ENCODE measurements at places on chromosomes 6 and 20. TPM values are rescaled to one million over a fixed set of nuclear protein-coding genes. Genes with fewer than 3 reads are reported as not detected.

DNA sequence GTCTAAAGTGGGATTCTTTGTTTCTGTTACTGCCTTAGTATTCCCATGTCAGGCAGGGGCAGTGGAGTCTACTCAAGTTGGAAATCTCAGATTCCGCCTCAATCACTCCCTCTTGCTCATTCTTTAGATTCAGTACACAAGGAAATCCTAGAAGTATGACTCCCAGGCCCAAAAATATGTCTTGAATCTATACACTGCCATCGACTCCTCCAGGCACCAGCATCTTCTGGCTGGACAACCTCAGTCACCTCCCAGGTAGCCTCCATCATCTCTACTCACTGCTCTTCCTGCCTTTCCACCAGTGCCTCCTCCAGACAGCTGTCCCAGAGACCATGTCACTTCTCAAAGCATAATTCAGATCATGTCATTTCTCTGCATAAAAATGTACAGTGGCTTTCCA is 329.9 kb downstream of the CDC5L start:
- no peak for DNase-seq

DNA sequence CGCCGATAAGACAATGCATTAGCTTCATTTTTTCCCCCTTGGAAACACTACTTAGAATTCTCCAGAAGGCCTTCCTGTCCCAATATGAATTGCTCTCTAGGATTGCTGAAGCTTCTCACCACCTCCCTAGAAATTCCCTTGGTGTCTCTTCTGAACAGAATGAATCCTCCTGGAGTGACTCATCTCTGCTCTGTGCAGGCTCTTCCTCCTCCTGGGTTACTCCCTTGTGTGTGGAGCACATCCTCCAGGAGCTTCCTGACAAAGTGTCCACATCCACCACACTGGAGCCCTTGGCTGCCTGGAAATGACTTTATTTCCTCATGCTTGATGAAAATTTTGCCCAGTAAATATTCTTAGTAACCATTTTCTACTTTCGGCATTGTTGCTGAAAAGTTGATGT is 54.4 kb downstream of the DTNBP1 start:
- peak; percentile 69 for DNase-seq

The TBXT gene
- not detected for polyA plus RNA-seq

The GPR63 gene
- 0.03 TPM for polyA plus RNA-seq

DNA sequence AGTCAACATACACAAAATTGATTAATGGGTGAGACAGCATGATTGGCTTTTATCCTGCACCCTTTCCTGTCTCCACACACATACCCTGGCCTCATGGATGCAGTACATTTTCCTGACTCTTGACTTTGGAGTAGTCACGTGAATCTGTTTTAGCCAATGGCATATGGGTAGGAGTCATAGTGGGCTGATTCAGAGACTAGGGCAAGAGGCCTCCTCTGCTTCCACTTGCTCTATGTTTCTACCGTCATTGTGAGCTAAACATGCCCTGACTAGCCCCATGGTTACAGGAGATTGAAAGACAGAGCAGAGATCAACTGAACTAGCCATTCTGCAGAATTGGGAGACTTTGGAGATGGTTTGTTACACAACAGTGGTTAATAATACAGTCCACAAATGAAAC is 850.0 kb downstream of the DHX35 start:
- no peak for DNase-seq

DNA sequence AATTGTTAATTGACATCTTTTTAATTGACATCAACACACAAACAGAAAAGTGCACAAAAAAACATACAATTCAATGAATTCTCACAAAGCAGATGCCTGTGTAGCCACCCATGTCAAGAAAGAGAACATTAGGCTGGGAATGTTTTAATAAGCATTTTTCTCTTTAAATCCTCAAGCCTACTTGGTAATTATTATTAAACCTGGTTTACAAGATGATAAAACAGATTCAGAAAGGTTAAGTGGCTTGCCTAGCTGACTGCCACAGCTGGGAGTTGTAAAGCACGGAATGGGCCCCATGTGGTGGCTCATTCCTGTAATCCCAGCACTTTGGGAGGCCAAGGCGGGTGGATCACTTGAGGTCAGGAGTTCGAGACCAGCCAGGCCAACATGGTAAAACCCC is 90.0 kb upstream of the AKAP12 start:
- no peak for DNase-seq

DNA sequence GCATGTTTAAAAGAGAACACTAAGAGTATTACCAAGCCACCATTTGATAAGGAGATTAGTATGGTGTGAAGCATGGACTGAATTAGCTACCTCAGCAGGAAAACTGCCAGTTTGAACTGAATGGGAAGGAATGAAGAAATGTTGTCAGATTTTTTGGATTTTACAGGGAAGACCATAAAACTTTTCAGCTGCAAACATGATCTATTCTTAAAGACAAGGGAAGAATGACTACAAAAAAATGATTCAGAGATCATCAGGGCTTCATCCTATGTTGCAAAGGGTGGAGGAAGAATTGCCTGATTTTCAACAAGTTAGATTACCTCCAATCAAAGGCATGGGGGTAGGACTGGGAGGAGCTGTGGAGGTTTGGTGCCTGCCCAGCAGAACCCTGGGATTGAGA is 49.3 kb upstream of the MTRF1L start:
- DNase-seq, result no peak

The BPI gene
- not detected for polyA plus RNA-seq

The ALDH8A1 gene
- 0.41 TPM for polyA plus RNA-seq

DNA sequence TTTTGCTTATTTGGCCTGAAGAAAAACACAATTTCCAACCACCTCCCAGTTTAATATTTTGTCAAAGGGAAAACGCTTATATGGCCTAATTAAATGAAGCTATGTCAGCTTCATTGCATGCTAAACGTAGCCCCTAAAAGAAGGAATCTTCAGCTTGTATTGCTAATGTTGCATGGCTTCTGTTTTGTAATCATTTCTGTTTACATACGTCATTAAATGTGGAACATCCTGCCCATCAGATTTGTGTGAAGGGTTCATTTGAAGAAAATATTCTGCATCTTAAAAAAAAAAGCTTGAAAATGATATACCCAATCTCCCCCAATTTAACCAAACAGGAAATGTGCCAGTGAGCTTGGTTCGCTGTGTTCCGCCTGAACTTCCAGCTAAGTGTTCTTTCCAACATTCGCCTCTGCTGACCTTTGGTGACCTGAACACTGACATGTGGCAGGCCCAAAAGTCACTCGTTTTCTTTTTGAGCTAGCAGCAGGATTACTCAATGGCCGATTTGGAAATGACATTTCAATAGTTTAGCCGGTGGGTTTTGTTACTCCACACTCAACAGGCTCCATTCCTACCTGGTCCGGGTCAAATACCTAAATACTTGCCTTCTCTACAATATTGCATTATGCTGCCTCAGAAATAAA is 12.7 kb upstream of the SIRT5 start:
- DNase-seq, result no peak

GRCh38 chr6:131950767-131951575 is at the start of gene CCN2:
Gene CCN2 (minus strand): TSS chr6:131951372. CDS start chr6:131951172, 200 bp downstream.
- peak; percentile 100 for DNase-seq

- DNase-seq, result no peak
Observed at GRCh38 chr20:16346956-16347355, 226.3 kb downstream of the KIF16B start.

DNA sequence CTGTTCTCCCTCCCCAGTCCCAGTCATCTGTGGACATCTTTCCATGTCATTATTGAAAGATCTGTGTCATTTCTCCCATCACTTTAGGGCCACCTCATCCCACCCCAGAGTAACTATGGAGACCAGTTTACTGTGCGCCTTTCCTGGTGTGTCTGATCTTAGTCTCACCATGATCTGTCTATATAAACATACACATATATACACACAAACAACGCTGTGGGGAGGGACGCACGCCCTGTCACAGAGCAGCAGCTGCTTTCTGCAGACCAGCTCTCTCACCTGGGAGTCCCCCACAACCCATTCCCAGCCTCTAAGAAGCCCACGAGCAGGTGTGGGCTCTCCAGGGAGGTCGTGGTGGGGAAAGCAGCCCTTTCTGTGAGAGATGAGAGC is 68.1 kb upstream of the TOX2 start:
- no peak for DNase-seq

The PTCRA gene
- 0.13 TPM for polyA plus RNA-seq

Measured in endothelial cell of umbilical vein (primary cell).